ENCODE measurements at places on chromosomes 6 and 20.
A peak's percentile ranks its signal among the peaks of the same experiment; 100 is the strongest.

GRCh38 chr6:15017261-15017660 lies 228.6 kb upstream of the JARID2 start:
- no peak for DNase-seq

GRCh38 chr6:28982476-28983266 lies 22.4 kb downstream of the ZNF311 start:
- DNase-seq = no peak

DNA sequence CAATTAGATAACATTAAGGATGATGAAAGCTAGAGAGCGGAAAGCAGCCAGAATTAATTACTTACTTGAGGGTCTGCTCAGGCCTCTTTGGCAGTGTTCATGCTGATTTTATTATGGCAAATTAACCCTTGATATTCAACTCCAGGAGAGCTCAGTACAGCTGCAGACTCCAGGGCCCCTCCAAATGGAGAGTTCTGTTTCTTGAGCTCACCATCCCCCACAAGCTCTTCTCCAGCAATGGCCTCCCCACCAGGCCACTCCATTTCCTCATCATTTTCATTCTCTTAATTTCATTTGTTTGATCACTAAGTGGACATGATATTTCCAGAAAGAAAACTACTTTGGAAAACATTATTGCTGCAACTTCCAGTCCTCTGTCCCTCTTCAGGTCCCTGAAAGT lies 513.3 kb upstream of the NOX3 start:
- no peak for DNase-seq

- no peak for DNase-seq
Measured at GRCh38 chr6:158496700-158497099, 63.2 kb upstream of the TMEM181 start.

DNA sequence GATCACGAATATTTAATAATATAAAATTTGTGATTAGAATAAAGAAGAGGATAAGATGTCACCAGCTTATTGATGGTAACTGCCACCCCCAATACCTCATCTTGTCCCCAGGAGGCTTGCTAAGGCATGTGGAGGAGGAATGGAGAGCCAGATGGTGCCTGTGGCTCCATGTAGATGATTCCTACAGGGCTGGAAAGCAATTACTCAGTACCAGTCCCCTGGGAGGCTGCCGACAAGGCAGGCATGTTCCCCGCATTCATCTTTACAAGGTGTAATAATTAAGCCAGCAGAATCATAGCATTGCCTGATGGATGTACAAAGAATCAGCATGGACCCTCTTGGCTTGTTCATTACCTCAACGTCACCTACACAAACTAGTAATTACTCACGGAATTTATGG lies 155.3 kb downstream of the PLCB1 start:
- DNase-seq = no peak

DNA sequence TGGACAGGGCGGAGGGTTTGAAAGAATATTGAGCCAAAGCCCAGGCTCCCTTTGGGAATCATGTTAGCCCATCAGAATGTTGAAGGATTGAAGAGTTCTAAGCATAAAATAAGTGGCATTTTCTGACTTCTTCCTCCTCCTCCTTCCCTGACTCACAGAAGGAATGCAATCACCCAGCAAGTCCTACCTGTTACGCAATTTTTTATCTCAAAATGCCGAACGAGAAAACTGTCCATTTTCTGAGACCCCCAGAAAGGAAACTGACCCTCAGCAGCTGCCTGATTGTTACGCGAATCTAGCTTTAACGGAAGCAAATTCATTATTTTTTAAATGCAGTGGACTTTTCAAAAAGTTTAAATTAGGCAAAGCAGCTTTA lies 4.7 kb upstream of the DNAJC5 start:
- DNase-seq = no peak

DNA sequence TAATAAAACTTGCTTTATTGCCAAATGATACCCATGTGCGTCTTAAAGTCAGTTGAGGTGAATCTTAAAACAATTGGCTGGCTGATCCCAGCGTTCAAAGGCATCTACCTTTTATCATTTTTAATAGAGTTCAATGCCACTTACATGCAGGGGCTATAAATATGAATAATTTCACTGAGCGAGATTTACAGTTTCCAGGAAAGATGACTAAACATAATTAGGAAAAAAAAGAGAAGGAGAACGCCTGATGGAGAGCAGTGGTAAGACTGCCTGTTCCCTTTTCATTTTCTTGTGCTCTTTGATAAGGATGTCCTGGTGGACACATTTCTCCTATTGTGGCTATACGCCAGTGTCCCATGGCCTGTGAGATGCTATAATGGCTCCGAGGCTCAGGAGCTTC lies 139.9 kb upstream of the SLC22A23 start:
- DNase-seq = no peak

- DNase-seq = no peak
Measured at GRCh38 chr20:33781133-33781532, 30.0 kb upstream of the CHMP4B start.

DNA sequence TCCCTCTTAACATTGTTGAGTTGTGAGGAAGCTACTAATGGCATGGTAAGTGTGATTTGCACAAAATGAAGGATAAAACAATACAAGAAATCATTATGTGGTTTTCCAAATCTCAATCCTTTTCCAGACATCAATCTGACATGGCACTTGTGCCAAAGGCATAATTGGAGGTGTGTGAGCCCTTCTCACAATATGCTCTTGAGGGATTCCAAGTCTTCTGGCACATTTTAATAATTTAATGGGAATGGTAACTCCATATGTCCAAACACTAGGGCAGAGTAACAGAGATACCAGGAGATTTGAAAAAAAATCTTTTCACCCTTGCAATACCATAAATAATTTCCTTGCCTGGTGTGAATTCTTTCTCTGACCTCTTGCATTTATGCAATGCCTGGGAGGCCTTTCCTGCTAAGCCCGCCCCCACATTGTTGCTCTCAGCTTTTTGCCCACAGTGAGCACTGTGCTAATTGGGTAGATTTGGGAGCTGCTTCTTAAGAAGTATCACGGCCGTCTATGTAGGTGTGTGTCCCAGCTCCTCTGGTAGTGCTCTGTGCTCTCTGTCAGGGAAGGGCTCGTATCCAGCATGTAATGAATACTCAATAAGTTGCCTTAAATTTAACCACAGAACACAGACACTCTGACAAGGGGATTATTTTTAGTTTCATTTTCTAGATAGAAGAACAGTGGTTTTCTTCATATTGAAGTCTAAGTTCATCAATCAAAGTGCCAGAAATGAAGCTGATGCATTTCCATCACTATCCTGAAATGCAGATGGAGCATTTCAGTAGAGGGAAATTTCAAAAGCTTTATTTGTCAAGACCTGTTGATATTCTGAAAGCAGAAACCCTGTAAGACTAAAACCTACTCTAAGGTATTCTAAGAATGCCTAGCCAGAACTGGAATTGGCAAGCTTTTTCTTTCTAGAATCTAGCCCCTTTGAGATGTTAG lies 54.4 kb upstream of the CEP85L start:
- no peak for DNase-seq

- no peak for DNase-seq
Measured at GRCh38 chr6:44781912-44782597, 394.5 kb downstream of the CDC5L start.

DNA sequence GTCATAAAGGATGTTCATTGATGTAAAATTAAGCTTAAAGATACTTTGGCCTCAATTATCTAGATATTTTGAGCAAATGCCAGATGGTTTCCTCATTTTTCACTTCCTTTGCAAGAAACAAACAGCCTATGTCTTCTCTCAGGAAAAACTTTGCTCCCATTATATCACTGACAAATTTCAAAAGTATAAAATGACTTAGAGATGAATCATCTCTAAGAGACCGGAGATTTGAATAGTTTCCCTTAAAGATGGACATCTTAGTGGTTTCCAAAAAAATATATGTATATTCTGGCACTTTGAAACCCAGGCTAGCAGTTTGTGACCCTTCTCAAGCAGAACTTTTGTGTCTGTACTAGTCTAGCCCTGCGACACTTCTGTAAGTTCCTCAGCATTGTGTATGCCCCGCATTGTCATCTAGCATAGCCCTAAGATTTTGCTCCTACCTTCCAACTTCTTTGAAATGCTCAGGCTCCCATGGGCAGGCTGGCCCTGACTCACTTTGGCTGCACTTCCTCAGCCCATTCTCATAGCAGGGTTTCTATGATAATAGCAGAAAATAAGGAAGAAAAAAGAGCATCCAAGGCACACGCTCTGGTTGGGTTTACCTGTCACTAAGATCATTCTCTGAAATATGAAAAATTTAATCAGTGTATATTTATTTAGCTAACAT lies 25.7 kb upstream of the POU3F2 start:
- no peak for DNase-seq

GRCh38 chr6:14706378-14706929 lies 539.4 kb upstream of the JARID2 start:
- peak; percentile 57 for DNase-seq

DNA sequence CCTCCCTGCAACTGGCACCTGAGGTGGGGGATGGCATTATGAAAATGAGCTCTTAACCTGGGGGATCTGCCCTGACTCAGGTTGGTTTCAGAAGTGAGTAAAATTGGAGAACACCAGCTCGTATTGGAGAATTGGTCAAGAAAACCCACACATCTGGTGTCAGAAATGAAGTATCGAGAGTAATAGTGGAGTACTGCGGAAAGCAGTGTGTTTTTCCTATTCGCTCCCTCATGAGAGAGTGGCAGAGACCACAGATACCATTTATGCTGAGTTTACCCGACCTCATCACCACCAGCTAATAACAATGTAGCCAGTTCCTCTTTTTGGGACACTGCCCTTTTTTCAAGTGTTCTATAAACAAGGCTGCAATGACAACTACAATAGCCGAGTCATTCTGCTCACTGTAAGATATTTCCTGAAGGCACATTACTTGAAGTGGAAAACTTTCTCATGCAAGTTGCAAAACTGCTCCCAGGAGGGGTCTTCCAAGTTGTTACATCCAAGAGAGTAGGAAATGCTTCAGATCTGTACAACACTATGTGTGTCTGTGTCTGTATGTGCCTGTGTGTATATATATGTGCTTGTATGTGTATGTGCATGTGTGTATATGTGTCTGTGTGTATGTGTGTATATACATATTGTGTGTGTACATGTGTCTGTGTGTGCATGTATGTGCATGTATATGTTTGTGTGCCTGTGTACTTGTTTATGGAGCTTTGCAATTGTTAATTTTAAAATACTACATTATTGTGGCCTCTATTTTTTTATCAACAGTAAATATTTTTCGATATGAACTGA lies 106.0 kb upstream of the CST7 start:
- no peak for DNase-seq

DNA sequence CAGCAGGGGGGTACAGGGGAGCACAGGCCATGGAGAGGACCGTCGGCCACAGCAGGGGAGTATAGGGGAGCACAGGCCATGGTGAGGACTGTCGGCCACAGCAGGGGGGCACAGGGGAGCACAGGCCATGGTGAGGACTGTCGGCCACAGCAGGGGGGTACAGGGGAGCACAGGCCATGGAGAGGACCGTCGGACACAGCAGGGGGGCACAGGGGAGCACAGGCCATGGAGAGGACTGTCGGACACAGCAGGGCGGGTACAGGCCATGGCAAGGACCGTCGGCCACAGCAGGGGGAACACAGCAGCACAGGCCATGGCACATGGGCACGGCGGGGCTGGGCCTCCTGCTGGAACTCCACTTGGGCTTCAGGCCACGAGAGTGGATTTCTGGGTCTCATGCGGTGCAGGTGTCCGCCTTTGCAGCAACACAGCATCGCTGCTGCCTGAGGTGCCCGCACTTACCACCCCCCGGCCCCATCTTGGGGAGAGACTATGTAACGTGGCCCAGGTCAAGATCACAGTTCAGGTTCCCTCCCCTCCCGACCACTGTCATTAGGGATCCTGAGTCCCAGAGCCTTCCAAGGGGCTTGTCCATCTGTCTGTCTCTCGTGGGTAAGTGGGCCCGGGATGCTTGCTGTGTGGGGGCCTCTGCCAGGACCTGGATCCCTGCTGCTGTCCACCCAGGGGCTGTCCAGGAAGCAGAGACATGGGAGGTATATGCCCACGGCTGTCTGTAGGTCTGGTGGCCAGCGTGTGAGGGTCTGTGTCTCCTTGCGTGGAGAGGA lies 2.5 kb downstream of the NPBWR2 start:
- DNase-seq = no peak

DNA sequence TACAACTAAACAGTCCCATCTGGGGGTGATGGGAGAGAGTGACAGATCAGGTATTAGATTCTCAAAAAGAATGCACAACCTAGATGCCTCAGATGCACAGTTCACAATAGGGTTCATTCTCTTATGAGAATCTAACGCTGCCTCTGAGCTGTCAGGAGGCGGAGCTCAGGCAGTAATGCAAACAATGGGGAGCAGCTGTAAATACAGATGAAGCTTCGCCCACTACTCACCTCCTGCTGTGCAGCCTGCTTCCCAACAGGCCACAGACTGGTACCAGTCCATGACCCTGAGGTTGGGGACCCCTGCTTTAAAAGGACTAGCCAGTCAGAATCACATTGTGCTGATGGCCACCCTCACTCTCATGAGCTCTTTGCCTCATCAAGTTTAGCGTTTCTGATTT lies 247.0 kb upstream of the KCNQ5 start:
- no peak for DNase-seq

DNA sequence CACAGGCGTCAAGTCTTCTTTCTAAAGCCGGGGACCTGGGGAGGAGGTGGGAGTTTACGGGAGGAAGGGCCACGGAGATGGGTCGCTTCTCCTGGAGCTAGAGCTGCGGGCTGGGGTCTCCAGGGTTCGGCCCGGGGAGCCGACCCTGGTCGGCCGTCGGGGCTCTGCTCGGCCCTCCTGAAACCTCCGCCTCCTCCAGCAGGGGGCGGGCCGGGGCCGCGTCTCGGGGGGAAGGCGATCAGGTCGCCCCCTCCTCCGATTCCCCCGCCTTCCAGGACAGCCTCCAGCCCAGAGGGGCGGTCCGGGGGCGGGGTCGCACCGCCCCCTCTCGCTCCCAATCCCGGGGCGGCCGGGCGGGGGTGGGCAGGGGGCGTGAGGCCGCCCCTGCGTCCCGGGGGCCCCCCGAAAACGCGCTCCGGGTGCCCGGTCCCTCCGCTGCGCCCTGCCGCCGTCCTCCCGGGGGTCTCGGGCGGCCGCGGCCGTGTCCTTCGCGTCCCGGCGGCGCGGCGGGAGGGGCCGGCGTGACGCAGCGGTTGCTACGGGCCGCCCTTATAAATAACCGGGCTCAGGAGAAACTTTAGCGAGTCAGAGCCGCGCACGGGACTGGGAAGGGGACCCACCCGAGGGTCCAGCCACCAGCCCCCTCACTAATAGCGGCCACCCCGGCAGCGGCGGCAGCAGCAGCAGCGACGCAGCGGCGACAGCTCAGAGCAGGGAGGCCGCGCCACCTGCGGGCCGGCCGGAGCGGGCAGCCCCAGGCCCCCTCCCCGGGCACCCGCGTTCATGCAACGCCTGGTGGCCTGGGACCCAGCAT lies at the start of gene CEBPB:
CEBPB (plus strand) TSS at position 580 of the 814 bp plus-strand sequence; CDS start at position 784, 204 bp downstream.
- DNase-seq = no peak

- no peak for DNase-seq
Measured at GRCh38 chr6:133906050-133906449, 17.1 kb downstream of the TCF21 start.
